ENCODE measurements at places on chromosomes 16 and 17.

- DNase-seq = no peak
These were observed 820.2 kb downstream of the KCNJ18 start for GRCh38 chr17:22512506-22512905.

DNA sequence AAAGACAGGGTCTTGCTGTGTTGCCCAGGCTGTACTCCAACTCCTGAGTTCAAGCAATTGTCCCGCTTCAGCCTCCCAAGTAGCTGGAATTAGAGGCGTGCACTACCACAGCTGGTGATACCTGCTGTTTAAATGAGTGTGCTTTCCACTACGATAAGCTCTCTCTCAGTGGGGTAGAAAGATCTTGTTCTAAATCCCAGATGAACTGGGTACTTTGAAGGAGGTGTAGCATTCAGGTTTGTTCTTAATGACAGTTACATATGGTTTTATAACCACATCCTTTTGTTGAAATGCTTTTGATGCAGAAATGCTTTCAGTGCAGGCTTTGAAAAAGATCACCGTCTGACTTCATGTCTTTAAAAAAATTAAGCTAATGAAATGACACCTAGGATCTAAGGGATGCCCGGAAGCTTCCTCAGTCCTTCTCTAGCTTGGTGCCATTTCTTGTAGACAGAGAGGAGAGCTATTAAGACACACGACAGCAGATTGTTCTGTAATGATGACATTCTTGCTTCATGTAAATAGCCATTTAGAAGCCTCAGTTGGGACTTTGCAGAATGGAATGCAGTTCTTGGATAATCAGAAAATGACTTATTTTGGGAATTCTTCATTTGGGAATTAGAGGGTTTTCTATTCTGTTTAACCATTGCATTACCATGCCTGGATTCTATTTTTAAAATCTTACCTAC is 19.5 kb downstream of the PMM2 start:
- no peak for DNase-seq

- no peak for DNase-seq
These were observed 20.4 kb downstream of the CEP295NL start for GRCh38 chr17:78882540-78883088.

DNA sequence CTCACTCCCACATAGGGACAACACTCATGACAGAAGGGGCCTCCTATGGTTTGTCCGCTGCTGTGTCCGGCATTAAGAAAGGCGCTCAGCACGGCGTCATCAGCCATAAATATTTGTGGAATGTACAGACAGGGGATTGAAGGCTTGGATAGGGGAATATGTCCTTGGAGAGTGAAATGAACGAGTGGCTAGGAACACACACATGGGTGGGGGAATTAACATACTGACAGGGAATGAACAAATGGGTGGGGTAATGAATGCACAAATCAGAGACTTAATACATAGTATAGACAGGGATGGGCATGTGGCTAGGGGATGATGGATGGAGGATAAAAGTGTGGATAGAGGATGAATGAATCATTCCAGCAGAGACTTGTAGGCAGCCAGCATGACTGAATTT is 154.0 kb upstream of the HSBP1 start:
- peak; percentile 8 for DNase-seq

DNA sequence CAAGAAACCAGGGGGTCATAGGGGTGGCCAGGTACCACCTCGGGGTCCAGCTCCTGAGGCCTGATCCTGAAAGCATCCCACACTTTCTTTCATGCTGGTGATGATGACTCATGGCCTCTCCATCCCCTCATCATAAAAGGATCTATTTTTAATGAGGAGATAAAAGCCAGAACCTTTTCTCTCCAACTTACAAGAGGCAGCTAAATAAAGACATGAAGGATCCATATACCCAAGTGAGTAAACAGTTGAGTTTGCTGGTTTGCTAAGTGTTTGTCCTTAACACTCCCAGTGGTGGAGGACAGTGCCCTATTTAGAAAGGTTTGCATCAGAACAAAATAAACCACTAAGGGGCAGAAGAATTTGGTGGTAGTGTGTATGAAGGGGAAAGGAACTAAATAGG is 383.8 kb downstream of the GRIN2A start:
- no peak for DNase-seq

GRCh38 chr16:15954814-15955151 is 5.4 kb downstream of the ABCC1 start:
- no peak for DNase-seq

DNA sequence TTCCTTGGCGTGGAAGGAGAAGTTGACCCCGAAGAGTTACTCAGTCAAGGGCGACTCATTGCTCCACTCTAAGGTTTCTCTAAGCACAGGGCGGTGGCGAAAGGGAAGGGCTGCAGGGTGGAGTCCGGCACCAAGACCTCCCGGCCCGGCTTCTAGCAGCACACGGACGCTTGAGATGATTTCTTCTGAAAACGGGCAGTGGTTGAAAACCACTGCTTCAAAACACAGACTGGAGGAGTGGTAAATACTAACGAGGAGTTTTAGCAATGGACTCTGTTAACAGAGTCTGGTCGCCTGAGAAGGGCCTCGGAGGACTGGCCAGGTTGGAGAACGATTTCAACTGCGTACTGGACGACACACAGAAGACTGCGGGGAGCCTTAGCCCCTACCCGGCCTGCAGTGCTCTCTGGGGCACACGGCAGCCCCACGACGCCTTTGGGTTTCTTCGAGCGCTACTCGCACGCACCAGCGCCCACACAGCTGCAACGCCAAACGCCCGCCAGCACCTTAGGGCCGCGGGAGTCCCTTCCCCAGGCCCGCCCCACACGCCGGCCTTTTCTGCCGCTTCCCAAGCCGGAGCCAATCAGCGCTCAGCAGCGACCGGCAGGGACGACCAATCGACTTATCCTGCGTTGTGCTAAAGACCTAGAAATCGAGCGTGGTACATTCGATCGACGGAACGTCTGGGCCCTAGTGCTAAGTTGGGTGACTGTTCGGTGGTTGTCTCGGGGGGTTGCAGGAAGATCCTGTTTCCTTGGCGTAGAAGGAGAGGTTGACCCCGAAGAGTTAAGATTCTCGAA is 14.4 kb upstream of the CA4 start:
- DNase-seq = peak; percentile 79

DNA sequence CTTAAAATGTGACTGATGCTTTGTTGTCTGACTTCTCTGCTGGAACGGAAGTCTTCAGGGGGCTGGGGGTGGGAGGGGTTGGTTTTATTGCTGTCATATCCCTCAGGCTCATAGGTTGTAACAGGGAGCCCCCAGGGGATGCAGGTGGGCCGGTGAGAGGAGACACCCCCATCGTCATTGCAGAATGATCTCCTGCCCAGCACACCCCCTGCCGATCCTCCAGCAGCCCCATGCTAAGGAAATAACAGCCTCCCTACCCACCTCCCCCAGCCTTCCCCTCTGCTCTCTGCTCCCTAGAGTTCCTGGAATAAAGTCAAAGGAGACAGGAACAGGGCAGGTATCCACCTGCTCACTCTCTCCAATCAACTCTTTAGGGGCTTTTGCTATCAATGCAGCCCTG is 270.1 kb upstream of the TNRC6C start:
- DNase-seq = no peak

GRCh38 chr16:1262846-1263221 is 7.0 kb downstream of the TPSD1 start:
- no peak for DNase-seq

- DNase-seq = no peak
These were observed 51.9 kb upstream of the ENPP7 start for GRCh38 chr17:79678736-79679255.

- peak; percentile 50 for DNase-seq
These were observed 23.1 kb upstream of the BAHCC1 start for GRCh38 chr17:81371910-81372760.

- DNase-seq = no peak
These were observed 115.5 kb downstream of the AATF start for GRCh38 chr17:37064206-37064605.

DNA sequence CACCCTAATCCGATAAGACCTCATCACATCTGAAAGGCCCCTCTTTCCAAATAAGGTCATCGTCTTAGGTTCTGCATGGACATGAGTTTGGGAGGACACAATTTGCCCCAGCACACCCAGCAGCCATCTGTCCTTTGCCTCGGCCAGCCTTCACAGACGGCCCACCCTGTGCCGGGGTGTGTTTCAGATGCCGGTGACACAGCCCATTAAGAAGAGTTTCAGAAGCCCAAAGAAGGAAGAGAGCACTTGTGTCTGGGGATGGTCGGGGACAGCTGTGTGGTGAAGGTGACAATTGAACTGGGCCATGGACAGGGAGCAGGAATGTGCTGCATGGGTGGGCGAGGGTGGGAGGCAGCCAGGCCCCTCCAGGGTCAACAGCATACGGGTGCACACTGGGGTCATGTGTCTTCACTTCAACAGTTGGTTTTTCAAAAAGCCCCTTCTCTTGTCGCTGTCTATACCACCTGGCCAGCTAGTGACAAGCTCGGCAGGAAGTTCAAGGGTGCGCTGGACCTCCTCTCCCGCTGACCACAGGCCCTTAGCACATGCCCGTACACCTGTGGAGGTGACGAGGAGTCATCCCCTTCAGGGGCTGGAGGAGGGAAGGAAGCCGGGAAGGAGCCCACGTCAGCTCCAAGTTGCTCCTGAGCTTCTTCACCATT is 183.1 kb downstream of the C16orf95 start:
- DNase-seq = no peak

GRCh38 chr17:35256629-35257028 is 13.8 kb downstream of the SLFN5 start:
- DNase-seq = no peak

GRCh38 chr17:64084086-64084939 is 45.6 kb downstream of the ERN1 start:
- DNase-seq = peak; percentile 73

GRCh38 chr17:78242024-78242742 is 10.8 kb downstream of the TMEM235 start:
- no peak for DNase-seq

GRCh38 chr16:88561485-88562359 is 8.5 kb upstream of the ZC3H18 start:
- DNase-seq = peak; percentile 46

DNA sequence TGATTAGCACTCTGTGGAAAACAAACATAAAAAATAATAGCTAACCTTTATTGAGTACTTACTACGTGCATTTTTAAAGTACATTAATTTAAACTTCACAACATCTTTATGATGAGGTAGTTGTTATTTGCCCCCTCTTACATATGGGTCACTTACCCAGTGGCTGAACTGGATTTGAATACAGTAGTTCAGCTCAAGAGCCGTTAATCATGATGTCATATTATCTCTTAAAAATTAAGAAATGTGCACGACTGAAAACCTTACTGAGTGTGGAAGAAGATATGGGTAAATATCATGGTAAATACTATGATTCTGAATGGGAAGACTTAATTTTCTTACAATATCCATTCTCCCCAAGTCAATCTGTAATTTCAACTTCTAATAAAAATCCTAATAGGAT is 17.6 kb downstream of the NDEL1 start:
- no peak for DNase-seq

GRCh38 chr17:47244697-47245096 is 8.9 kb upstream of the ITGB3 start:
- DNase-seq = no peak

- no peak for DNase-seq
These were observed 50.1 kb downstream of the LMF1 start for GRCh38 chr16:920717-921116.

- no peak for DNase-seq
These were observed 620 bp downstream of the NOB1 start for GRCh38 chr16:69754143-69754468.

GRCh38 chr17:49370971-49371834 is 9.2 kb upstream of the ZNF652 start:
- no peak for DNase-seq

- peak; percentile 46 for DNase-seq
These were observed 24.6 kb upstream of the SHISA9 start for GRCh38 chr16:12876778-12877177.

- DNase-seq = no peak
These were observed 253.1 kb upstream of the DYNLRB2 start for GRCh38 chr16:80287674-80288073.

DNA sequence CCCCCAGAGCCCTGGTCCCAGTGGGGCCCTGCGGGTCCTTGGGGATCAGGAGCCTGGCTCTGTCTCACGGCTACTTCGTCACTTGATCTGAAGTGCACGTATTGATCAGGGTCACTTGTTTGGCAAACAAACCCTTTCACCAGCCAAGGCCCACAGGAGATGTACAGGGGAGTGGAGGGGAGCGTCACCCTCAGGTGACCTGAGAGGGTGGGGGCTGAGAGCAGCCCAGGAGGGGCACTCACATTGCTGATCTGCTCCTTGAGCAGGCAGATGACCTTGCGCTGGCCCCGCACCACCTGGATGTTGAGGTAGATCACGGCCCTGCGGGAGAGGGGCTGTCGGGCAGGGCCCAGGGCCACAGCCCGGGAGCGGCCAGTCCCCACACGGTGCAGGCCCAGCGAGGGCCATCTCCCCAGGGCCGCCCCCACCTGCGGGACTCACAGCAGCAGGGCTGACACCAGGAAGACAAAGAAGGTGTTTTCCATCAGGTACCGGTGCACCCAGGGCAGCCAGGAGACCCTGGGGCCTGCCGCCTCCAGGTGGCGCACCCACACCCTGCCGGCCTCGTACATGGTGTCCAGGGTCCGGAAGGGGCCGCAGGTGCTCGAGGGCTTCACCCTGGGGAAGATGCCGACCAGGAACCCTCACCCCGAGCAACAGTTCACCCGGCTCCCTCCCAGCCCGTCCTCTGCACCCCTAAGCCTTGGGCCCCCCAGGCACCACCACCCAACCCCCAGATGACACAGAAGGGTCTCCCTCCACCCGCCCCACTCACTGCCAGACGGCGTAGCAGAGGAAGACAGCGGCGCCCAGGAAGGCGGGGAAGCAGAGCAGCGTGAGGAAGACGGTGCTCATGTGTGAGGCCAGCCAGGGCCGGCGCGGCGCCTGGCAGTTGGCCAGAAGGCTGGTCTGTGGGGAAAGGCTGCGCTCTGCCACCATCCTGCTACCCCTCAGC is 11.3 kb downstream of the TMC6 start:
- DNase-seq = no peak

DNA sequence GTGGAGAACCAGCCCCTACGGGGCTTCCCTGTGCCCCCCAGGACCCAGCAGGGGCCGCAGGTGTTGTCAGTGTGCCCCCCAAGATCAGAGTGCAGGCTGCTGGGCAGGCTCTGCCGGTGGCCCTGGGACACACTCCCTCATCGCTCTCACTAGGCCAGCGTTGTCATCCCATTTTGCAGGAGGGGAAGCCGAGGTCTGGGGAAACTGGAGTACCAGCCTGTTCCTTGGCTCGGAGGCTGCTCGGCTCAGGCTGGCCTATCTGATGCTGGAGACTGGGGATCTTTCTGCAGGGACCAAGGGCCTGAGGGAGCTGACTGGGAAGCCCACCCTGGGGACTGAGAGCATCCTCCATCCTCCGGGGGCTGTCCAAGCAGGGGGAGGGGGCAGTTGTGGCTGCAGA is 74.2 kb upstream of the CBX4 start:
- DNase-seq = no peak

DNA sequence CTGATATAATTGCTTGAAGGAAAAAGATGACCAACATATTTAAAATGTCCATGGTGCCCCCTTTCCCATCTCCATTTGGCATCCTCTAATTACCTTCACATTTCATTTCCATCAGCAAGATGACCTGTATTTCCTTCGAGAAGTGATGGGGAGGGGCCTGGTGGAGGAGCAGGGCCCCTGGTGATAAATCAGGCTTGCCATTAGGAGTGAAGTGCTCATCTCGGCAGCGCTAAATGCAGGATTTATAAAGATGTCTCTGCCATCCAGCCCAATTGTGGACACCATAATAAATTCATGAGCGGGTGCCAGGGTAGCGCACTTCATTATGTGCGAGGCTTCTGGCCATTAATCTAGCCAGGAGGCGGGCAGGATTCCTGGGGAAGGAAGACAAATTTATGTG is 101.5 kb upstream of the IRX6 start:
- DNase-seq = no peak
